ENCODE measurements at places on chromosomes 16 and 17. TPM values are rescaled to one million over a fixed set of nuclear protein-coding genes. Genes with fewer than 3 reads are reported as not detected.

SSTR5 gene
- 25.8 TPM for total RNA-seq

DNA sequence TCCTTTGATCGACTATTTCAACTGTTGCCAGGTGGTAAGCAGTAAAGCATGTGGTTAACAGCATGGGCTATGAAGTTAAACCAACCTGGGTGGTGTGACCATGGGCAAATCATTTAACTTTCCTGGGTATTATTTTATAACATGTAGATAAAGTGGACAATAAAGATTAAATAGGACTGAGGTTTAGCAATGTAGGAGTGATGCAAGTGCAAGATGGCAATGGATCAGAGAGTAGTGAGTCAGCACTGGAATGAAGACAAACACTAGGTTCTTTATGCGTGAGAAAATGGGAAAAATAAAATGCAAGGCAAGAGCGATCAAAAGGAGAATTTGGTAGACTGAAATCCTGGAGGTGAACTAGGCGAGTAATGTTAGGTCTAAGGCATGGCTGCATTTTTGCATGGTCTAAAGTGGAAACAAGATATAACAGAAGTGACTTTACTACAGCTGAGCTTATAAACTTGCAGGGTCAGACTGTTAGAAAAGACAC is 222.4 kb upstream of the AXIN2 start:
- DNase-seq = no peak

SCNN1G gene
- total RNA-seq = 0.12 TPM

- no peak for DNase-seq
Observed at GRCh38 chr17:83183145-83183948, 103.9 kb downstream of the METRNL start.

EPN2 gene
- 94.5 TPM for total RNA-seq

DNA sequence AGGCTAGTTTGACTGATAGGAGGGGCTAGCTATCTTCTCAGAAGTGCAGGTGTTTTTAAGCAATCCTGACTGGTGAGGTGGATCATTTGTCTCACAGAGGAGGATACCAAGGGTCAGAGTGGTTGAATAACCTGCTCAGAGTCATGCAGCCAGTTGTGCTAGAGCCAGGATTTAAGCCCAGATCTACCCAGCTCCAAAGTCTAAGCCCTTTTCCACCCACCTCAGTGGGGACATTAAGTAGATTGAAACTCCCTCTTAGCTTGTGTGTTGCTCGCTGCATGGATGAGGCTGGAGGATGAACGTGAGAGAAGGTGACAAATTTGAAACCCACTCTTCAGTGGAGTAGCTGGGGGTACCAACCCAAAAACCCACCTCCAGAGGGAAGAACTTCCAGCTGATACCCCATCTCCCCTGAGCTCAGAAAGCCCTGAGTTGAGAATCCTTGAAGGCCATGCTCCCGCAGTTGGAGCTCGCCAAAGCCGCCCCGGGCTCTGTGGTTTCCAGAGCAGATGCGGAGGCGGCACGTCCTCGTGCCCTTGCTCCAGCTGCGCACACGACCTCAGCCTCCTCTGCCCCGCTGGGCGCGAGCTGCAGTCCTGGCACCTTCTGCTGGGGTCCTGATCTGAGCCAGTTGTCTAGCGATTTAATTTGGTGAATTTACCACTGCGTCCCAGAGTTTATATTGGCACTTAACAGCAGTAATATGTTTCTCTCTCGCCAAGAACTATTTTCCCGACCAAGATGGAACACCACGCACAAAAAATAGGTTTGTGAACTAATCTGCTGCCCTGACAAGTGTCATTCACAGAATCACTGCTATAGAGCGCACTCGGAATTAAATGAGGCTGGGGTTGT is 159.5 kb downstream of the CCDC182 start:
- DNase-seq = no peak

GRCh38 chr17:34241062-34241461 is 14.0 kb upstream of the CCL2 start:
- peak; percentile 86 for DNase-seq

- no peak for DNase-seq
Observed at GRCh38 chr16:30766206-30766932, 4.2 kb downstream of the RNF40 start.

- DNase-seq = no peak
Observed at GRCh38 chr16:67713647-67714273, 5.4 kb downstream of the GFOD2 start.

AGRP gene
- not detected for total RNA-seq

- DNase-seq = no peak
Observed at GRCh38 chr16:81809567-81809966, 30.5 kb downstream of the PLCG2 start.

DNA sequence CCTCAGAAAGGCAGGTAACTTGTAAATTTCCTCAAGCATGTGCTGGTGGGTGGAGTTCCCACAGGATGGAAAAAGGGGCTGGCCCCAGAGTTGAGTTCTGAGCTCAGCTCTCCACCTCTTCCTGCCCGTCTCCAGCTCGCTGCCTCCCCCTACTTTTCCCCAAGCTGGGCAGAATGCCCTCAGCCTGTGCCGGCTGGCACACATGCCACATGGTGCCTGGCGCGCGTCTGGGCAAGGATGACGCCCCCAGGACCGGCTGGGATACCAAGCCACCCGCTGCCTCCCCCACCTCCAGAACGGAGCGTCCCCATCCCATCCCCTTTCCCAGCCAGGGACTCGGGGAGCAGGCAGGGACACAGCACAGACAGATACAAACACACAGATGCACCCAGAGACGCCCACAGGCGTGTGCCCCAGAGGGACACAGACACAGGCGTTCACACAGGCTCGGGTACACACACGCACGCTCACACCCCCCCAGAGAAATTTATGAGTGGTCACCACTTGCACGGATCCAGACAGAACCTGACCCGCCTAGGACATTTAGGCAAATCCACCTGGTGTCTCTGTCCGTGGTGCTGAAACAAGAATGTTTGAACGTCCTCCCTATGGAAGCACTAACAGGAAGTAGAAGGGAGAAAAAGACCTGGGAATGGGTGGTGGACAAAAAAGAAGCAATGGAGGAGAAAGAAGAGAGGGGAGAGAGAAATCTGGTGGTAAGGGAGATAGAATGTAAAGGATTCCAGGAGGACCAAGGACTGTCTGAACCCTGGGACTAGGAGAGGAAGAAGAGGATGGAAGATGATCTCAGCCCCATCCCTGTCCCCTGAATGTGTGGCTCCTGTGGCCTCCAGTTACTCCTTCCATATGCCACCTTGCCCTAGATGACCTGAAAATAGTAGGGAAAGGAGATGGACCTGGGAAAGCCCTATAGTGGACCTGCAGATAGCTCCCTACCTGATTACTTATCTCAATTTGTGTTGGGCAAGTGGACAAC is 15.5 kb downstream of the NEUROD2 start:
- DNase-seq = no peak

DNA sequence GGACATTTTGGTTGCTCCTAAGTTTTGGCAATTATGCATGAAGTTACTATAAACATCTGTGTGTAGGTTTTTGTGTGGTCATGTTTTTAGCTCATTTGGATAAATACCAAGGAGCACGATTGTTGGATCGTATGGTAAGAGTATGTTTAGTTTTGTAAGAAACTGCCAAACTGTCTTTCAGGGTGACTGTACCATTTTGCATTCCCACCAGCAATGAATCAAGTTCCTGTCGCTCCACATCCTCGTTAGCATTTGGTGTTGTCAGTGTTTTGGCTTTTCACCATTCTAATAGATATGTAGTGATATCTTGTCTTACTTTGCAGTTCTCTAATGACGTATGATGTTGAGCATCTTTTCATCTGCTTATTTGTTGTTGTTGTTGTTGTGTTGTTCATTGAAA is 20.2 kb downstream of the TENT4B start:
- no peak for DNase-seq

DNA sequence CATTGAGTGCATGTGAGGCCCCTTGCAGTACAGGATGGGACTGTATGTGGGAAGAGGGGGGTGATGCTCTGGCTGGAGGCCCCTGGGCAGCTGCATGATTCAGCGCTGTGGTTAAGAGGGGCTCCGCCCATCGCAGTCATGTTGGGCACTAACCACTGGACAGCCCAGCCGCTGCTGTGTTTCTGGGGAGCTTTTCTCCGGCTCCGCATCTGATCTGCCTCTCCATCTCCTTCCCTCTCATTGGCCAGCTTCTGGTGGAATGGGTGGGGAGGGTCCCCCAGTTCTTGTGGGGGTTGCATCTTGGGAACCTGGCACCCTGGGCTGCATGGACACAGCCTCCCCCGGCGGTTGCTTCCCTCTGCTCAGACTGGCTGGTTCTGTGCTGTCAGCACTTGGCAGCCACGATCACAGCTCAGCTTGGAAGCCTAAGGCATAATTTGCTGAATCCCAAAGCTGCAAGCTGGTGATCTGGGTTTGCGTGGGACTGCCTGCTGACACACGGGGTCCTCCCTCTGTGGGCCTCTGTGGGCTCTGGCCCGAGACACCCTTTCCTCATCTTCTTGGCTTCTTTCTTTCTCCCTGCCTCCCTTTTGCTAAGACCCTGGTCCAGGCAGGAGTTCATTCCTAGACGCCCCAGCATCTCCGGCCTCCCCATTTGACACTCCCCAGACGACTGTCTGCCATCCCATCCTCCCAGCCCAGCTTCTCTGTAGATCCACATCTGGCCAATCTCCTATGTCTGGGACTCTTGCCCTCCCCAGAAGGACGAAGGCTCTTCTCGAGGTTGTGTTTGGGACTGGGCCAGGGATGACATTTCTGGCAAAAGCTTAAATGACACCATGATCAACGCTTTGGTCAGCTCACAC is 168.3 kb downstream of the SEC14L1 start:
- peak; percentile 57 for DNase-seq

DNA sequence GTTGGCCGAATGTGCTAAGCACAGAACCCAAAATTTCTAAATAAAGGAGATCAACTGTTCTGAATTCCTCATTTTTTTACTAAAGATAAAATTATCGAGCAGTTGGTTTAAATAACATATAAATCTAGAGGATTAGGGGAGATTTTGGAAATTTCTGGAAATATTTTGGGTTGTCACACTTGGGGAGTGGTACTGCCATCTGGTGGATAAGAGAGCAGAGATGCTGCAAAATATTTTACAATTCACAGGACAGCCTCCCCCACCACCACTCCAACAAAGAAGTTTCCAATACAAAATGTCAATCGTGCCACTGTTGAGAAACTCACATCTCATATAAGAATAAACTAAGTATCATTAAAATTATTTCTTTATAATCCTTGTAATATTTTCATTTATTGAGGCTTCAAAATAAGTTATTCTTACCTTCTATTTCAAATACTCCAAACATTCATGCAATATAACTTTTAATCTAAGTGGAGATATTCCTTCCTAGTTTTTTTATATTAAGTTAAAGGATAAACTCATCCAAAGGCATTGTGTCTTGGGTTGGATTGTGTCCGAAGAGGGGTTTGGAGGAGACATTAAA is 17.0 kb upstream of the ABCA8 start:
- DNase-seq = no peak

DNA sequence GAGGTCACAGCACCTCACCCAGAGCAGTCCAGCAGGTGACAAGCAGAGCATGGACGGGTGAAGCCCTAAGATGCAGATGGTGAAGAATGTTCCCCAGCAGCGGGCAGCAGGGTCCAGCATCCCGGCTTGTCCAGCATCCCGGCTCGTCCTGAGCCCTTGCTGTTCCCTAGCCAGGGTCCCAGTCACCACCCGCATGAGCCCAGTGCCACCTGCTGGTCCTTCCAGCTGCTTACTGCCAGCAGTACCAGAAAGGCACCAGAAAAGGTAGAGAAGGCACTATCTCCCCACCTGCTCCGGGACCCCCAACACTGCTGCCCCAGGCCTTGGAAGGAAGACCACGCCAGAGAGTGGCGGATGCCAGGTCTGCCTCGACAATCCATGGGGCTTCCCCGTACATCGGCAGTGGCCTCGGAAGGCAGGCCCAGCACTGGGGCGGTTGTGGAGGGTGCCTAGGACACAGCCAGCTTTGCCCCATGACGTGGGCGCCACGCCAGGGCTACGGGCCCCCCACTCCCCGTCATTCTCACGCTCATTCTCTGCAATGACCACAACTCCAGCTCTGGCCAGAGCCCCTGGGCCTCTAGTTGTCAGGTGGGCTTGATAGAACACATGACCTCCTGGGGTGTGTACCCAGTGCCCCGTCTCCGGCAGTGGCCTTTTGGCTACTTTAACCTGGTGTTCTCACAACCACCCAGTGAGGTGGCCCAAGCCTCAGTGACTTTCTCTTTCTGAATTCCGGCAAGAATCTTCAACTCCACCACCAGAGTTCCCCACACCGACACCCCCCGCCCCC is 1.4 kb downstream of the CENPX start:
- peak; percentile 86 for DNase-seq

DNA sequence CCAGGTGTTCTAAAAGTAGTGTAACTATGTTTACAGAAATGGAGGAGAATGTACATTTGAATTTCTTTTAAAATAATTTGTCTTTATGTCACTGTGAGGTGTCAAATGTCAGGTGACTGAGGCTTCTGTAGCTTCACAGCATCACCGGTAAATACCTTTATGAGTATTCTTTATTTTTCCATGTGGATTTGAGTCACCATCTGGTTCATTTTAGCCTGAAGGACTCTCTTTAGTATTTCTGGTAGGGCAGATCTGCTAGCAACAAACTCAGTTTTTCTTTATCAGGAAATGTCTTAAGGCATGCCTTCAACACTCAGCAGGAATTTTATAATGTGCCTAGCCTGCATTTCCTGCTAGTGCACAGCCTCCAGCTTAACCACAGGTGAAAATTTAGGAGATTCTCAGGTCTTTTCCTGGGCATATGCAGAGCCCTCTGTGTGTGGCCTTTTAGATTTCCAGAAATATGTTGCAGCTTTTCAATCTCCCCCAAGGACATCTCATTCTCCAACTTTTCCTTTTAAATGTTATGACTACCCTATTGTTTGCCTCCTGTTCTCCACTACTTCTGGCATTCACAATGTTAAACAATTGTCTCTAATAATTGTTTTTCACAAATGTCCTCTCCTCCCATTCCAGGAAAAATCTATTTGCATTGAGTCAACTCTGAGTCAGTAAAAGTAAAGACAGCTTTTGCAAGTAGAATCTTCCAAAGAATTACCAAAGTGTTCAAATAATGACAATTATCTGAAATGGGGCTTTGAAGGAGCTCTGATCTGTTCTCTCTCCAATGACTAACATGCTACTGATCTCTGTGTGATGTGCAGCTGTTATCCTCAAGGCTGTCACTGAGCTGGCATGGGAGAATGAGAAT is 239.4 kb upstream of the CPHXL start:
- no peak for DNase-seq
